KBM-7 (cell line): ENCODE measurements at places on chromosomes 2 and 18.

- DNase-seq, result no peak
These were observed 452.4 kb upstream of the RGPD4 start for GRCh38 chr2:107374249-107374648.

GRCh38 chr18:78975699-78976335 lies 3.8 kb upstream of the SALL3 start:
- no peak for DNase-seq

DNA sequence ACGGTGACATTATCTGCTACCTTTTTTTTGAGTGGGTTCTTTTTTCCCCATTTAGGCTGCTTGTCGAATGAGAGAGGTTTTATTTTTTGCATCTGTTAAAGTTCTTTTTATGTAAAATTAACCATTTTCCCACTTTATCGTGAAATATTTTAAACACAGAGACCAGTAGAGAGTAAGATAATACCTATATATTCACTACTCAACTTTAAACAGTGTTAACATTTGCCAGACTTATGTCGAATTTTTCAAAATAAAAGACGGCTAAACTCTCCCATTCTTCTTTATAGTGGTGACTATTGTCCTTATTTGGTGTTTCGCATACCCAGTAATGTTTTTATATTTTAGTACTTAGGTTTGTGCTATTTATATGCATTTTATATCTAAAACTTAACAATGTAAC lies 743 bp upstream of the PUS10 start:
- DNase-seq, result no peak

GRCh38 chr2:43405829-43406228 lies 179.4 kb upstream of the ZFP36L2 start:
- no peak for DNase-seq

DNA sequence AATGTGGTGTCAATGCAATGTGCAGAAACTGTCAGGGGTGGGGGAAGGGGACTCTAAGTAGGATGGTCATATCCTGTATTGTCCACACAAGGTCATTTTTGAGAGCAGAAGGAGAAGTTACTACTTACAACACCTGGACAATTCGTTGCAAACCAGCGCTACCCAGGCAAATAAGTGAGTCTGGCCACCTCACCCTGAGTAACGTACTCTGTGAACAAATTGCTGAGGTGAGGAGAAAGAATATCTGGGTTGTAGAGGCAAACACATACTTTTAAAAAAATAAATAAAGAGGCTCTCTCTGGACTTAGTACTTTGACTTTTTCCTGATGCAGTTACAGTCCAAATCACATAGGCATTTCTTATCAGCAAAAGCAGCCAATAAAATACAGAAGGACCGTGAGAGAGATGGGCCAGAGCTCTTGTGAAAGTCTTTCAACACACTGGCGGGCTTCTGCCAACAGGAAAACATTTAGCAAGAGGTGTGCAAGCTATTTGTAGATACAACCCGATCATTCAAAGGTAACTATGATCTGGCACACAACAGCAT lies 268.2 kb upstream of the ID2 start:
- no peak for DNase-seq

GRCh38 chr2:7753777-7754176 lies 836.6 kb downstream of the RNF144A start:
- no peak for DNase-seq

GRCh38 chr2:85277416-85278158 lies 50.2 kb downstream of the TGOLN2 start:
- no peak for DNase-seq

GRCh38 chr2:64213532-64214275 lies 69.5 kb upstream of the PELI1 start:
- no peak for DNase-seq

DNA sequence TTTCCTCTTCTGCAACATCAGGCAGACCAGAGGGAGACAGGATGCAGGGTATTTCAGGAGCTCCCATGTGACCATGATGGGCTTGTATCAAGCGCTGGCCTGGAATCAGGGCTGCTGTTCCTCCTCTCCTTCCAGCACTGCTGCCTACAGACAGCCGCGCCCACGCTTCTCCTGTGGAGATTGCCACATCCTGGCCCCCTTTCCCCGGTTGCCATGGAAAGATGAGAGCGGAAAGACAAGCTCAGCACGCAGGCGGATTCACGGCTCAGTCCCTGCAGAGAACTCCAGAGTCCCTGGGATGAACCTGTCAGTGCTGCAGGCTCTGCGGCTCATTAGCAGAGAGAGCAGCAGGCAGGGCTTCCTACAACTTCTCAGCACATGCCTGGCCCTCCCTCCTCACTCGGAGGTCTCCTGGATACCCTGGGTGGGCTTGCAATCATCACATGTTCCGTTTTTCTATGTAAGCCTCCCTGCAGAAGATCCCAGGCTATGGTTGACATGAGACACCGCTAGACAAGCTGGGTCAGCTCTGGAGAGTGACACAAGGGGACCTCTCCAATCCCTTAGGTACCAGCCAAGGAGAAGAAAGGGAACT lies 497.8 kb upstream of the MYT1L start:
- DNase-seq, result no peak
